ENCODE measurements at places on chromosomes 2 and 18.

DNA sequence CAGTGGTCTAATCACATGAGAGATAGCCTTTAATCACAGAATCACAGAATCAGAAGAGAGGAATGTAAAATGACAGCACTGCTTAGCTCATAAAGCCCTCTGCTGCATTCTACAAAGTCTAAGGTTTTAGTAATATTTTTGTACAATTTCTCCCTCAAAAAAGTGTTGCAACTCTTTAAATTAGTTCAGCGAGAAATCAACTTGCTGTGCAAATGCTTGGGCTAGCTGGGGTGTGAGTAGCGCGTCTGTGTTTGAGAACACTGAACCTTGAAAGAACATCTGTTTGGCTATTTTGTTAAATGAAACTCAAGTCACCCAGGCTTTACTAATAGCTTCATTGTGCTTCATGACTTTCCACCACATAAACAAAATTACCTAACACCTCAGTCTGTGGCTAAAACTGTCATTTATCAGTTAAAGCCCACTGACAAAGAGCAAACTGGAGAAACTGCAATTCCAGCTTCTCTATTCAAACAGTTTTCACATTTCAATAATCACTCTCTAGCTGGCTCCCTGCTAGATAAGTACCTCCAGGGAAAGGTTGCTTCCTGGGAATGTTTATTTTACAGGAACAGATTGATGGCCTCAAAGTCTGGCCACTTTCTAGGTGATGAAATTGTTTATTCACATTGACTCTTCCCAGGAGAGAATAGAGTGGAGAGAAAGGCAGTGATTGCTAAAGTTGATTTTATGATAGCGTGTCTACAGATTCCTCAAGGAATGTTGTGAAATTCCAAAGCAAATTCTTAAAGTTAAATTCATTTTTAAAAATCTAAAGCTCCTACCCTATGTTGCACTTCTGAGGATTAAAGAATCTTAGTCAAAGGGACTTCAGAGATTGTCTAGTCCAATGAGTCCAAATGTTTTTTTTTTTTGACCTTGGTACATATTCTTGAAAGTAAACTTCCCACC is 36.0 kb upstream of the STAT1 start:
- no peak for DNase-seq

DNA sequence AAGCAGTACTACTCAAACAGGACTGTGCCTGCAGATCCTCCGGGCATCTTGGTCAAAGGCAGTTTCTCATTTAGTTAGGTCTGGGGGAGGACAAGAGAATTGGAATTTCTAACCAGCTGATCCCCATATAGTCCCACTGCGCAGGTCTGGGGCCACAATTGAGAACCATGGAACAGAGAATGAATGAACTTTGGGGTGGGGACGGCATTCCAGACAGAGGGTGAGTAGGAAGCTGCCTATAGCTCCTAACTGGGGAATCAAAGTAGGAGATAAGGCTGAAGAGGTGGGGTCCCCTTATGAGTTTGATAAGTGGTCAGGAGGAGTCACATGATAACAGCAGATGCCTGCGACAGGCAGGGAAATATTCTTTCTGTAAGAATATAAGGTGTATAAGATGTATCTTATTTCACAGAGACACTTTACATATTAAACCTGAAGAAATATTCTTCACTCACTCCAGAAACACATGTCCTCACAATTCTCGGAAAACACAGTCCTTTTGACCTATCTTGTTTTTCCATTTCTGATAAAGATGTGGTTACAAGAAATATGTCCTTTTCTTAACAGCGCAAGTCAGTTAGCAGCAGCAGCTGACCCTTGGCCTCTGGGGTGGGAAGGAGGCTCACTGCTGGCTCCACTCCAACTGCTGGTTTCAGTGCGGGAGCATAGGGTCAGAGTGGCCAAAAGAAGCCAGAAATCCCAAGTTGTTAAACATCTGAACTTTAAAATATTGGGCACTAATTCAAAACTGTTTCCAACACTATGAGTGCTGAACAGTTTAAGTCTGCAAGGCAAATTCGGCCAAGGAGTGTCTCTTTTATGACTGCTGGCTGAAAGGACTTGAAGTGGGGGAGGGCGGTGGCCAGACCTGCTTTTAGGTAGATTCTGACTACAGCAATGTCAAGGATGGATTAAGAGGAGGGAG is 12.6 kb upstream of the TMEM214 start:
- no peak for DNase-seq

- DNase-seq = no peak
These were observed 613.4 kb downstream of the ARHGAP15 start for GRCh38 chr2:143742581-143742980.

- DNase-seq = no peak
These were observed 106.8 kb upstream of the MSH2 start for GRCh38 chr2:47295981-47296635.

- no peak for DNase-seq
These were observed 15.0 kb downstream of the FZD5 start for GRCh38 chr2:207754498-207755383.

DNA sequence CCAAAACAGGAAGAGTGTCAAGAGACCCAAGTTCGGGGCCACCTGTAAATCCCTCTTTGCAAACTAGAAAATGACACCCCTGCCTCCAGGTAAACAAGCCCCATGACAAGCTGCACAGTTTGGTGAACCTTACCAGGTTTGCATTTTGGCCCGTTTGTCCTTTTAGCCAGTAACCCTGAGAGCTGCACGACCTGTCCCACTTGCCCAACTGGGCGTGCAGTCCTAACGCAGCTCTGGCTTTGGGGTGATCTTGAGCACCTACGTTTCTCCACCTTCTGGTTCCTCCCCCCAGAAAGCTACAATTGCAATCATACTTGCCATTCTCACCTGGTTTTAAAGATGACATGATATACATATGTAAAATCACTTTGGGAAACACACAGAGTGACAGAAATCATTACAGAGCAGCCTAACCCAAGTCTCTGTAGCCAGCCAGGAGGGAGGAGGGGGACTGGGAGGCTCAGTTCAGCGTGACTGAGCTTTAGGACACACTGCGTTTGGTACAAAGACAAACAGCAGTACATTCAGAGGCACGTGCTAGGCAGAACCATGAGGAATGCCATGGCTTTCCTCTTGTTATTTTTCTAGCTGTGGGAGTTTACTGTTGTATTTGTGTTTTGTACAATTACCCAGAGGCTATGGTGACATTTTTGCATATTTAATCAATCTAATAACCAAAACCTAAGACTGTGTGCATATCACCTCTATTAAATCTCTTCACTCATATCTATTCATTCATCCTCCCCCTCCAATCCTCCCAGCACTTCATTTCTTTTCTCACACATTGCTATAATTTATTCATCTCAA is 304.0 kb downstream of the IRS1 start:
- DNase-seq = no peak

GRCh38 chr2:105320651-105321215 is 8.8 kb downstream of the TGFBRAP1 start:
- no peak for DNase-seq

GRCh38 chr2:29528891-29529520 is 392.4 kb downstream of the ALK start:
- no peak for DNase-seq

DNA sequence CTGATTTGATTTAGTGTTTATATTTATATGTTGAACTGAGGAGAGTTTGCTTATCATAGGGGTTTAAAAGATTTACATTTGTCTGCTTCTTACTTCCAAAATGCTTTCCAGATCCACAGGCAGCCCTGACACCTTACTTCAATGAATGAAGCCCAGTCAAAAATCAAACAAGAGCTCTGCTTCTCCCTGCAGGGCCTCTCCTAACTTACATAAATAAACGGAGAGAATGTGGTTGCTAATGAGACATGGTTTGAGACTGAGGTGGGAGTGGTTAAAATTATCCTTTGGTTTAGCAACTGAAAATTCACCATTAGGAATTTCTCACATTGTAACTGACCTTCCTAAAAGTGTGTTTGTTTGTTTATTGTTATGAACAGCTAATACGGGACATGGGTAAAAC is 612.3 kb upstream of the FANCL start:
- no peak for DNase-seq

DNA sequence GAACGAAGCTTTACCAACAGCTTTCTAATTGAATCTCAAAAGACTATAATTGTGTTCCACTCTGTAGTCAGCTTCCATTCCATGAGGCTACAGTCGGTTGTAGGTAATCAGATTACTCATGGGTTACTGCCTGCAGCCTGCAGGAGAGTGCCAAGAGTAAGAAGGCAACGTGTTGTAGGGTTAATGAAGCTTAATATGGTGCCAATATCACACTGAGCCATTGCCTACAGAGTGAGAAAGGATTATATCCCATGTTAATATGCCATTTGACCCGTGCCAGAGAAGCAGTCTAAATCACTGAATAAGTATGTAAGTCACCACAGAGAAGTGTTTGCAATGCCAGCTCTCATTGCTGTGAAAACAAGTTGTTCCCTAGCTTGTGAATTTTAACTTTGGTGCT is 734.5 kb upstream of the ACVR2A start:
- DNase-seq = no peak

- DNase-seq = no peak
These were observed 73.1 kb downstream of the MEMO1 start for GRCh38 chr2:31937741-31938140.

GRCh38 chr2:73289304-73289703 is 4.0 kb downstream of the EGR4 start:
- DNase-seq = no peak

DNA sequence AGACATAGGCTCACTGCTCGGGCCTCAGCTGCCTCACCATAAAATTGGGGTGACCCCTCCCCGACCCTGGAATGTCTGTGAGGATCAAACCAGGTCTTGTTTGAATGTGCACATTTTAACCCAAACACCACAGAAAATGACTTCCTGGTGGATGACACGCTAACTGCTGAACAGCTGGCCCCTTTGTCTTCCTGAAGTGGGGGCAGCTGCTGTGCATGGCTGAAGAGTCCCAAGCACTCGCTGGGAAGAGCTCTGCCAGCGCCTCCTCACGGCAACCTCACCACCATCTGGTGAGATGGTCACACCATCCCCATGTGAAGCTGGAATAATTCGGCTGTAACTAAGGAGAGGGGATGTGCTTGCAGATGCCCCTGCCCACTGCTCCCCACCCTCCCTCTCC is 34.0 kb downstream of the AQP12A start:
- no peak for DNase-seq

DNA sequence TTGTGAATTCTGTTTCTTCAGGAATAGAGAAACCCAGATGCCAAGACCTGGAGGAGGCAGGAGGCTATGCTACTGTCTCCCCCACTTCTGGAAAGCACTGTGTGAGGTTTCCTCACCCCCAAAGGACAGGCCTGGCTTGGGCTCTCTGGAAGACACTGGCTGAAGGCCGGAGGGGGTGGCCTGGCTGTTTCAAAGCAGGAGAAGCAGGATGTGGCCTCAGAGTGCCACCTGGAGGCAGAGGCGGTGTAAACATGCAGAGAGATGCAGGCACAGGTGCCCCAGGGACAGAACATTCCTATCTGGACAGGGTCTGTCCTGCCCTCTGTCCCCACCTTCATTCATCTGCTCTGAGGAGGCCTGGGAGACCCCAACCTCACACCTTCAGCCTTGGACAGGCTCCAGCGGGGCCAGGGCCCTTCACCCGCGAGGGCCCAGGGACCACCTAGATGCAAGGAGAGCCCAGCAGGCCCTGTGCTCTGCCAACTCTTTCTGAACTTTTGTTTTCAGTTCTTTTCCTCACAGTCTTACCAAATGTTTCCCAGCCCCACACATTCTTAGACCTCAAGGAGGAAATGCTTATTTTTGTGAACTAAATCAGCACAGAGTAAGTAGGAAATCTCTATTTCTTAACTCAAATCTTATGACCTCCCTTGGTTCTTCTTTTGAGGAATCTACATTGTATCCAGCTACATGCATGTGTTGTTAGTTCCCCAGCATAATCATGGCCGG is 79.2 kb downstream of the LONRF2 start:
- no peak for DNase-seq

- DNase-seq = no peak
These were observed 751 bp downstream of the IL18R1 start for GRCh38 chr2:102356381-102356712.

DNA sequence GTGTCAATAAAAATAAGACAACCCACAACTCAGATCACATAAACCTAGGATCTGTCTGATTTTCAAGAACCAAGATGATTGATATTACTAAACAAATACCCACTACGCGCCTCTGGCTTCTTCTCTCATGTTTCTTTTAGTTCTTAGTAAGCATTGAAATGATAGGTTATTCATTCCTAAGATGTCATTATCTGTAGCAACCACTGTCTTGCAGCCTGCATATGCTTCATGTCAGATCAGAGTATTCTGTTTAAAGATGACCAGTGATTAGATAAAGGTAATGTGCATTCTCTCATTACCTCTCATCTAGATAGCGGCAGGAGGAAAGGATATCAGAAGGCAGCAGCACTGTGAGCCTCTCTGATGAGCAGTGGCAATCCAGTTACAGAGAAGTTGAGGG is 112.9 kb downstream of the SLC8A1 start:
- DNase-seq = no peak

- no peak for DNase-seq
These were observed 238.4 kb downstream of the ACTR3 start for GRCh38 chr2:114128263-114128662.

DNA sequence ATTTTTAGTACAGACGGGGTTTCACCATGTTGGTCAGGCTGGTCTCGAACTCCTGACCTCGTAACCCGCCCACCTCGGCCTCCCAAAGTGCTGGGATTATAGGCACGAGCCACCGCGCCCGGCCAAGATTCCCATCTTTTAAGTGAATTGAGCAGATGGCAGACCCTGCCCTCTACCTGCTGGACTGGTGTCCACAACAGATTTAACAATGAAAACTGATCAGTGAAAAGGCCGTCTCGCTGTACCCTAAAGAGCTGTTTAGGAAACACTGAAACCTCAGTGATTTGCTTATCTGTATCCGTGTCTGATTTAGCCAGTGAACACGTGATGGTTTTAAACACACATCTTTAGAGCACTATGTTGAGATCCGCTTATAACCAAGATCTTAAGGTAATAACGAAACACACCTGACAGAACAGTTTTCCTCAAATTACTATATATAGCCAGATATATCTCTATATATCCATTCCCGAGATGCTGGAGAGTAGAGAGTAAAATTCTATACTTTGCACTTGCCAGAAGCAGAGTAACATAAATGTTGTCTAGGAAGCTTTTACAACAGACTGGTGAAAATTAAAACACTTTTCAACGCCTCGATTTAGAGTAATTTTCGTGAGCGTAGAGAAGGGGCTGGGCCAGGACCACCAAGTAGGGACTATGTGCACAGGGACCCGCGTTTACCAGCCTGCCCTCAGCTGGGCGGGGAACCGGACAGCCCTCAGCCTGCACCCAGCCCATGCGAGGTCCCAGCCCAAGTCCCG is 594 bp downstream of the FAM161A start:
- DNase-seq = no peak

- no peak for DNase-seq
These were observed 101.5 kb upstream of the GALNT5 start for GRCh38 chr2:157155992-157156391.

GRCh38 chr18:76621782-76622495 is 126.9 kb upstream of the ZNF516 start:
- no peak for DNase-seq

- DNase-seq = no peak
These were observed 48.1 kb downstream of the WDR33 start for GRCh38 chr2:127762846-127763245.

Data from cortex of kidney (tissue), 1 donor.